ENCODE measurements at places on chromosomes 5 and 9.

DNA sequence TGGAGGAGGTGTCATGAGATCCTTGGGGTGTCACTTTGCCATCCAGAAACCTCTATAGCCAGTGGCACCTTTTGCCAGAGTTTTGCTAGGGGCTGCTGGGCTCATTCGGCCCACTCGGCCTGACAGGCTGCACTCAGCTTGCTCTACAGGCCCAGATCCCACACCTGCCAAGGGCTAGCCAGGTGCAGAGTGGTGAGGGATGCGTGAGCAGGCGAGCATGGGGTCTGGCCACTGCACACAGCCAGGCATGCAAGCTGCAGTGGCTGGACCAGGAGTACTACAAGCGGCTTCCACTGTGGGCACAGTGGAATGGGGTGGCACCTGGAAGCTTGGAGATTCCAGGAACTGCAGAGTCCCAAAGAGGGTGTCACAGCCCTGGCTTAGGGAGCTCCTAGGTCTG lies 372.7 kb downstream of the CHSY3 start:
- no peak for DNase-seq

GRCh38 chr9:101372327-101373118 lies 12.3 kb downstream of the BAAT start:
- DNase-seq: no peak

DNA sequence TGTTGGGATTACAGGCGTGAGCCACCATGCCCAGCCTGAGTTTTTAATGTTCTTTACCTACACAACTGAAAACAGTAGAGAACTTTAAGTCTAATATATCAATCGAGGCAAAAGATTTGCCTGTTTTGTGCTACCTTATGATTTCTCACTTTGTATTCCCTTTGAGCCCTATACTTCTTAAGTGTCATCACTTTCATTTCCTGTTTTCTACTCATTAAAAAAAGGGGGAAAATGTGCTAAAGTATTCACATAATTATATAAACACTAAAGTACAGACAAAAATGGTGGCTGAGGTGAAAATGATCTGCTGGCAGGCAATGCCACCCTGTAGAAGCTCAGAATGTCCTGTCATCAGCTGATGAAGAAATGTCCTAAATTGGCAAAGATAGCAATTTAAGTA lies 23.6 kb downstream of the ATG10 start:
- DNase-seq: no peak

- DNase-seq: no peak
These were observed 592.0 kb upstream of the WWC1 start for GRCh38 chr5:167699432-167699831.

DNA sequence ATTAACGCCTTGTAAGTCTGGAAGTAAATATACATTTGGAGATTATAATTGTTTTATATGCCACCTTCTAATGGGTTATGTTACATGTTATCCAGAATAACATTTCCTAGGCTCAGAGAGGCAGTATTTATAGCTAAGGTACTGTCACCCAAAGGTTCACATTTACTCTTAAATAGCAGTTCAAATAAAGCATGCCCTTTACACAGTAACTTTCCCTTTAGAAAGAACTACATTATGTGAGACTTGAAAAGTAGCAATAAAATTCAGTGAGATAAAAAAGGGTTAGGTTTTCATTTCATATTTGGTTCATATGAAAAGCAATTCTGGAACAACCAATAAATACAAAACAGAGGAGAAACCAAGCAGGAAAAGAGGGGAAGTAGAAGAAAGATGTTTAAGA lies 35.1 kb downstream of the SKIC3 start:
- no peak for DNase-seq

DNA sequence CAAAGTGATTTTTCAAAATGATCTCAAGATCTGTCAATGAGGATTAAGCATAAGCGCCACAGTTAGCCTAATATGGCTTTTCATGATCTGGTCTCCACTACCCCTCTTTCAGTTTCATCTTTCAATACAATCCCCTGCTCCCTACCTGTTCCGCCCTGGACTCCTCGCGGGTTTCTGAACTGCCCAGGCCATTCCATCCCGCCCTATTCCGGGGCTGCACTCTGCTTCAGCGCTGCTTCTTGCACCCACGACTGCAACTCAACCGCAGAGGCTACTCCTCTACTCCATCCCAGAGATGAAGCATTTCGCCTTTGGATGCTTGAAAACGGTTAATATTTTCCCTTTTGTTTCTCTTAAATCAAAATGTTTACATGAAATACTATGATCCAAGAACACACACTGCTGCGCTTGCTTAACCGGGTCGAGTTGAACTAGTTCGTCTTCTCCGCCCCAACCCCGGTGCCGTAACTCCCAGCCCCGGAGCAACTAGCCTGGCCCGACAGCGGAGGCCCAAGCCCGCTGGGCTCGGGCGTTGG lies 716 bp upstream of the OTULIN start:
- DNase-seq: peak; percentile 32

DNA sequence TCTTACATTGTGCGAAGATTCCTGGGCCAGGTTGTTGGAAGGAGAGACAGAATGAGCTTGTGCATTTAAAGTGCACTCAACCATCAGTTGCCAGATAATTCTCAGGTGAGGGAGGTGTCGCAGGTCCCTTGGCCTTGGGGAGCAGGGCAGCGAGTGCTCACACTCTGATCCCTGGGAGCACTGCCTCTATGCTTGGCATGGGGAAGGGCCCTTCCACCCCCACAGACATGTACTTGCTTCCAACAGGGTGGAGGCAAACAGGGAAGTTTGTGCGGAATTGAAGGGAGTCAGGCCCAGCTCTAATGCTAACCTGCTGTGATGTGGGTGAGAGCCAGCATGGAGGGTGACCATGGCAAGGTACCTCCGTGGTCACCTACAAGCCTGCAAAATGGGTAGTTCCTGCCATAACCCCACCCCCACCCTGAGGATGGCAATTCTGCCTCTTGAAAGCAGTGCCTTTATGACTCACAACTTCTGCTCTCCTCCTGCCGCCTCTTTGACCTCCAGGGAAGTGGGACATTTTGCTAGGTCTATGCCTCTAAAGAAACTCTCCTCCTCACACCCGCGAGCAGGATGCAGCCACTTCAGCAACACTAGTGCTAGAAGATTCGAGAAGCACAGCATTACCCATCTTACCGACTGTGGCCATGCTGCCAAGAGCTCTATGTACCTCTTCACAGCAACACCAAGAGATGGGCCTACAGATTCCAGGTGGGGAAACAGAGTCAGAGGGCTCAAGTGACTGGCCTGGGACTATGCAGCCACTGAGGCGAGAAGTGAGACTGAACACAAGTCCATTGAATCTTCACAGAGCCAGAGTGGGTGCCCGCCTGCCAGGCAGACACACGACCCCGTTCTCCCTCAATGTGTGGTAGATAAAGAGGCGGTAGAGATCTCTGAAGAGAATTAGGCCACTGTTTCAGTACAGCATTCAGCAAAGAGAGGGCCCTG lies 22.1 kb upstream of the SLC25A51 start:
- peak; percentile 40 for DNase-seq

GRCh38 chr5:5978501-5979376 lies 399.6 kb downstream of the MED10 start:
- no peak for DNase-seq

DNA sequence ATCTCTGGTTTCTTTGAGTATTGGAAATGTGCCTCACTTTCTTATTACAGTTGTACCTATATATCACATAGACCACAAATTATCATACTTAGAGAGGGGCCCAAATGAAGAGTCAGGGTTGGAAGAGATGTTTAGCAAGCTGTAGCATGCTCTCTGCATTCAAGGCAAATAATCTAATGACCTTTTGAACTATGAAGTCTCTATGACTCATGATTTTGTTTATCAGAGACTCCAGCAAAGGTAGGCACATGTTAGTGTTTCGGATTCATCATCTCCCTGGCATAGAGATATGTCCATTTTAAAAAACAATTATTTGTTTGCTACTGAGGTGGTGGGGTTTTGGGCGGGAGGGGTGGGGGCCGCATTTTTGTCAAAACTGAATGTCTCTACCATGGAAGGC lies 2000.1 kb downstream of the EFNA5 start:
- no peak for DNase-seq

- peak; percentile 41 for DNase-seq
These were observed 830 bp downstream of the PRRC1 start for GRCh38 chr5:127518319-127518621.

GRCh38 chr5:95235439-95235982 lies 49.4 kb downstream of the MCTP1 start:
- DNase-seq: no peak

- DNase-seq: no peak
These were observed 58.0 kb downstream of the DOCK2 start for GRCh38 chr5:169695025-169695625.

- DNase-seq: peak; percentile 54
These were observed 507.8 kb downstream of the MAT2B start for GRCh38 chr5:164013077-164013670.

DNA sequence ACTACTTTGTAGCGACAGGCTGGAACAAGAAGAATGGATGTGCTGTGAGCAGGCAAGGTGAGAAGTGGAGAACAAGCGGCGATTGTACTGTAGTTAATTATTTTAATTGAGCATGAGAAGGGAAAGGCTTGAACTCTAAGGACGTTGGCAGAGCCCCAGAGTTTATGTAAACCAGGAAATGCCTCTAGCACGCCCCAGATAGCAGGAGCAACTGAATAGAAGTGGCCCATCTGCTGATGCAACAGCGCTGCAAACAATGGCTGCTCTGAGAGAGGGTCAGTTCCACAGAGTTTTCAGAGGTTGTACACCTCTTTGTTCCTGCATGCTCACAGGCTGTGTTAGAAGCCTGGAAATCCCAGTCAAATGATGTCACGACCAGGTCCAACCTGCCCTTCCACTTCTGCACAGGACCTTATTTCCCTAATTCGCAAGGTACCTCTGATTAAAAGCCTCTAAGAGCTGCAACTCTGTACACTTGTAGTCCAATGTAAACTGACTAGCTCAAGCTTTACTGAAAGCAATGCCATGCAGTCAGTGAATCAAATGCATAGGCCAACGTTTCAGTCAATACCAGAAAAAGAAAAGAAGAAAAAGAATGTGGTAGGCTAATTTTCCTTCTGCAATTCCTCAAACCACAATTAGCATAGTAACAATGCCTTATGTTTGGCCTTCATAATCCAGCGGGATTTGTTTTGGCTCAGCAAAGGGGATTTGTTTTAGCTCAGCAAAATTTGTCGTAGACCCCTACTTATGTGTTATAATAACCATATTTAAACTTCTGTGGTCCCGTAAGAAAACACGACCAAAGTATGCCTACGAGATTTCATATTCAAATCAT lies 119.6 kb upstream of the RETREG1 start:
- DNase-seq: no peak

DNA sequence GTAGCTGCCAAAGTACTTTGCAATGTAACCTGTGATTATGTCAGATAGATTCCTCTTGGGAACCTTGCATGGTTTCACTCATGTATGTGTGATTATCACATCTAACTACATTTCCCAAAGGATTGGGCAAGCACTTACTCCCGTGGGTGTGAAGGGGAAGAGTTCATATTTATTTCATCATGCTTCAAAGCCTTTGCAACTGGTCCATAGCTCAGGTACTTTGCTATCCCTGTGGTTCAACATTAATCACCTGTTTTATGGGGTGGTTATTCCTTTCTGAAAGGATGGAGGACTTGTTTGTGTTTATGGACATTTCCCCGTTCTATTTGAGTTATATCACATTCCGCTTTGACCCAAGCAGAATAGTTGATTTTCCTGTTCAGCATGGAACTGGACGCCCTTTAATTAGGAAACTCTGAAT lies 13.6 kb upstream of the ERMP1 start:
- DNase-seq: no peak

DNA sequence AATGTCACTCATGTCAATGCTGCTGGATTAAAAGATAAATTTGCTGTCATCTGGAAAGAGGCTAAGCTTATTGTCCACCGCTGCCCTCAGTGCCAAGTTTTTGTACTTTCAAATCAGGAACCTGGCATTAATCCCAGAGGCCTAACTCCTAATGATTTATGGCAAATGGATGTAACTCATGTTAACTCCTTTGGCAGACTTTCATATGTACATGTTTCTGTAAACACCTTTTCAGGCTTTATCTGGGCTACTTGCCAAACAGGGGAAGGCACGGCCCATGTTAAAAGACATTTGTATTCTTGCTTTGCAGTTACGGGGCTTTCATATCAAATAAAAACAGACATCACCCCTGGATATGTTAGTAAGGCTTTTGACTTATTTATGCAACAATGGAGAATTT lies 608.0 kb upstream of the ACO1 start:
- DNase-seq: no peak

- no peak for DNase-seq
These were observed 106.3 kb downstream of the DAPK1 start for GRCh38 chr9:87603854-87604490.

DNA sequence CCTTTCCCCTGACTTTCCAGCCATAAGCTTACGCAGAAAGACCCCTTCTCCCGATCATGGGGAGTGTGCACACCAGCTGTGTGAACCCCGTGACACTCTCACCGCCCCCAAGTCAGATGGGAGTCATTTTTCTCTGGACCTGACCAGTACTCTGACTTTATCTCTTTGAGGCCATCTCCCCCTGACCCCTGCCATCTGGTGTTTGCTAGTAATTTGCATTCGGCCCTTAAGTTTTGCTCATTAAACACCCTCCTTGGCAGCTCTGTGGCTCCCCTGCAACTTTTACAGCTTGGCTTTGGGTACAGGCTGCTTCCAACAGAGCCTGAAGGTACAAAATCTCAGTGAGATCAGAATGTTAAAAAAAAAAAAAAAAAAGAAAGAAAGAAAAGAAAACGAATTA lies 43.9 kb downstream of the PDZD2 start:
- no peak for DNase-seq

DNA sequence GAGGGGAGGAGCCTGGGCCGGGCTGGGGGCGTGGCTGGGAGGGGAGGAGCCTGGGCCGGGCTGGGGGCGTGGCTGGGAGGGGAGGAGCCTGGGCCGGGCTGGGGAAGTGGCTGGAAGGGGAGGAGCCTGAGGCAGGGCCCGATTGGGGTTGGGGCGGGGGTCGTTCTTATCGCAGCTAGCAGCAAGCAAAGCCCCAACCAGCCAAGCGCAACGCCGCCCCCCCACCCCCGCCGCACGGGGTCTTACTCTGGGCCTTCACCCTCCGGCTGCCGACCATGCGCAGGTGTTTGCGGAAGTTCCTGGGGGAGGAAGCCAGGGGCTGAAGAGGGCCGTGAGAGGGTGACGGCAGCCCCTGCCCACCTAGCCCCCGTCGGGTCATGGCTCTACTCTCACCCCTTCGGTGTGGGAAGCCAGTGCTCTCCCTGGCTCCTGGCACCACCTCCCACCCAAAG lies 5.0 kb downstream of the NSMF start:
- DNase-seq: no peak

DNA sequence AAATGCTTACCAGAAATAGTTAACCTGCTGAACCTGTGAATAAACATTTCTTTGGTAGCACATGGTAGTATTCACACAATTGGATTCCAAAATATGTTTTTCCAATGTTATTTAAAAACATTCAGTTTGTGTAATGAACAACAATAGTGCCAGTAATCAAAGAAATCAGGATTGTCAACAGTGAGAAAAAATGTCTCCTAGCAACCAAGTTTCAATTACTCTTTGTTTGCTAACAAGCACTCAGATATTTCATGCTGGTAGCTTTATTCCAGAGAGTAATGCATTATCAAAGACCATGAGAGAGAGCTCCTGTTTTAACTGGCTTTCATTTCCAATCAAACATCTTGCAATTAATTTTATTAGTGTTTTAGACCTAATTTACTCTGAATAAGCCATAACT lies 768.1 kb upstream of the GRAMD2B start:
- no peak for DNase-seq

GRCh38 chr5:43565043-43565442 lies 8.2 kb upstream of the PAIP1 start:
- DNase-seq: no peak
